ENCODE measurements at places on chromosomes 13 and 19.
A peak's percentile ranks its signal among the peaks of the same experiment; 100 is the strongest.

- DNase-seq: no peak
Measured at GRCh38 chr13:45487604-45488003, 22.9 kb downstream of the COG3 start.

DNA sequence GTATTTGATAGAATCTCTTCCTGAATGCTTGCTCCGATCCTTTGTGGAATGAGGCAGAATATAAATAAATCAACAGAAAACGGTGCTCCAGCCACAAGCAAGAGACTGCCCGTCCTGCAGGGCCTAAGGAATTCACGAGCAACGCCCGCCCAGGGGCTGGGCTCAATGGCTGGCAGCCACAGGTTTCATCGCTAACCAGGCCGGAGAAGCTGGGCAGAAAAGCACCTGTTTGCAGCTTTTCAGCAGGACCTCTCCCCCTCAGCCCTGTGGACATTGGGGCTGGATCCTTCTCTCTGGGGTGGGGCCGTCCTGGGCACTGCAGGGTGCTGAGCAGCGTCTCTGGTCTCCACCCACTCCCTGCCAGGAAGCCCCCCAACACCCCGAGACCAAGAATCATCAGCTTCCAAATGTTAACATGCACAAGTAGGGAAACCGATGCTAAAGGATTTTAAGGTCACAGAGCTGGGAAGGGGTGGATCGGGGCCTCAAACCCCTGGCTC, 102.5 kb downstream of the GADD45B start:
- no peak for DNase-seq

DNA sequence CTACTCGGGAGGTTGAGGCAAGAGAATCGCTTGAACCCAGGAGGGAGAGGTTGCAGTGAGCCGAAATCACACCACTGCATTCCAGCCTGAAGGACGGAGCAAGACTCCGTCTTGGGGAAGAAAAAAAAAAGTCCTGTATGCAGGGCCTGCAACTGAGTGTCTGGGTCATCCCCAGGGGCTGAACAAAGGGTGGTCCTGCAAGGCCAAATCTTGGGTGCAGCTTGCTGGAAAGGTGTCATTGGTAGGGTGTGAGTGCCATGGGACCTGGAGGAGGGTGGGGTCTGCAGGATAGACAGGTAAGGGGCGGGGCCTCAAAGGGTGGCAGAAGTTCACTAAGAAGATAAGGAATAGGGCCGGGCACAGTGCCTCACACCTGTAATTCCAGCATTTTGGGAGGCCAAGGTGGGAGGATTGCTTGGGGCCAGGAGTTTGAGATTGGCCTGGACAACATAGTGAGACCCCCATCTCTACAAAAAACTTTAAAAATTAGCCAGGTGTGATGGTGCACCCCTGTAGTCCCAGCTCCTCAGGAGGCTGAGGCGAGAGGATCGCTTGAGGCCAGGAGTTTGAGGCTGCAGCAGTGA, 31.5 kb downstream of the ZSWIM4 start:
- no peak for DNase-seq

DNA sequence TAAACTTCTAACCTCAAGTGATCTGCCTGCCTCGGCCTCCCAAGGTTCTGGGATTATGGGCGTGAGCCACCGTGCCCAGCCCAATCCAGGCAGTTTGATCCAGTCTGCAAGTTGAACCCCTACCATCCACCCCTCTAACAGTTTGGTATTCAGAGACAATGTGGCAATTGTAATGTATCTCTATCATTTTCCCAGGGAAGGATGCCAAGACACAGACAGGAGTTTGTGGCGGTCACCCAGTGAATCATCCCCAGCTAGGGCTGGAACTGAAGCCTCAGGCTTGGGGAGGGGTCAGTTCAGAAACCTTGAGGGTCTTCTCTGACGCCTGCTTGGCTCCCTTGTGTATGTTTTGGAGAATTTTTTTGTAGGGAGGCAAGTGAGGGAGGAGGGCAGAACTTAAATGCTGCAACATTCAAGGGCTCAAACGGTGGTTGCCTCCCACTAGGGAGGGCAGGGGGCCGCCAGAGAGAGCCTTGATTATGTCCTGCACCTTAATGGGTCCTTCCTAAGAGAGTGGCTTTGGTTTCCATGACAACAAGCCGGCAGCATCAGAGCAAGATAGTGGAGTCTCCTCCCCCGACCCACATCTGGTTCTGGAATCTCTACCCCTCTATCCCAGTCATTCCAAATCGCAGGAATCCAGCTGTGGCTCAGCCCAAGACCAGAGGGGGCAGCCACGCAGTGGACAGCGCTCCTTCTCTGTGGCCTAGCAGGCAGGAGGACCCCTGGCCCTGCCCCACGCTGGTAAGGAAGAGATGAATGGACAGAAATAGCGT, 14.9 kb upstream of the FEM1A start:
- DNase-seq: no peak

DNA sequence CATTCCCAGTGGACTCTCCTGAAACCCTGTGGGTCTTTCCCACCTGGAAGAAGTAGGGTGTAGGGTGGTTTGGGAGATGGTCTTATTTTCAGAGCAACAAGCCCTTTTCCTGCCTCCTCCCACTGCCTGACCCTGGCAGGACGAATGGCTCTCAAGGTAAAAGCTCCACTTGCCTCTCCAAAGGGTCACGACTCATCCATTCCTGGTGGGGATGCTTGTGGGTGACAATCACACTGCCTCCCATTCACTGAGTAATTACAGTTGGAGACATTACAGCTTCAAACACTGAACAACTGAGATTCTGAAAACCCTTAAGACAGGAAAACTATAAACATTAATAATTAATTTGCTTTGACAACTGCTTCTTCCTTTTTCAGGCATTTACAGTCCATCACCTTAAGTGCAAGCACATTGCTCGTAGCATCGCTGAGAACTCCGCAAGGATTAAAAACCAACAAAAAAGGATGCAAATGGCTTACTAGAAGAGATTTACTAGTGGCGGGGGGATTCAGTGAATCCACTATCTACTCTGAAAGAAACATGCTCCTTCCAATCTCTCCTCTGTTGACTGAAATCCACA, 199.6 kb upstream of the IRS2 start:
- DNase-seq: no peak

- no peak for DNase-seq
Measured at GRCh38 chr19:42407085-42407815, 17.2 kb upstream of the CNFN start.

DNA sequence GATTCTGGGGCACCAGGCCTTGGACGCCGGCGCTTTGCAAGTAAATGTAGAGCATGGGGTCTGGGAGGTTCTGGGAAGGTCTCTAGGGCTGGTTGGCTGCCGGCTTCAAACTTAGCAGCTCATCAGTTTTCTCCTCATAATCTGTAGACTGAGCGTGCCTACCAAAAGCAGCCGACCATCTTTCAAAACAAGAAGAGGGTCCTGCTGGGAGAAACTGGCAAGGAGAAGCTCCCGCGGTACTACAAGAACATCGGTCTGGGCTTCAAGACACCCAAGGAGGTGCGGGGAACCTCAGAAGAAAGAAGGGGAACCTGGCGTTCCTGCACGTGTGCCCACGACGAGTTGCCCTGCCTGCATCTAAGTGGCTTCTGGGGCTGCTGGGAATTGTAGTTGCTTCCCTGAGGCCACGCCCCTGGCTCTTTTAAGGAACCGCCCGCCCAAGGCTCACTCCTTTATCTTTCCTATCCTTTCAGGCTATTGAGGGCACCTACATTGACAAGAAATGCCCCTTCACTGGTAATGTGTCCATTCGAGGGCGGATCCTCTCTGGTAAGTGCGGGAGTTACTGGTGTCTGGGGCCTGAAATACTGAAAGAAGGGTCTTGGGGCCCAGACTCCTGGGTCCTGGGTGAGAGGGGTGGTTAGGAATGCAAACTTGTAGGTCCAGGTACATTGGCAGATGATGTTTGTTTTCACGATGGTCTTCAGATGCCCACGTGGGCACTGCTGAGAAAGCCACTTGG, 984 bp downstream of the RPS11 start:
- DNase-seq: peak; percentile 21

- DNase-seq: peak; percentile 88
Measured at GRCh38 chr19:49113762-49114629, at the start of gene LIN7B. Gene LIN7B, plus strand, starts transcription at chr19:49114370. Its CDS starts 35 bp downstream, at chr19:49114405.

GRCh38 chr13:24995225-24995804, 100.6 kb upstream of the PABPC3 start:
- peak; percentile 76 for DNase-seq

GRCh38 chr13:97338571-97338970, 95.4 kb upstream of the RAP2A start:
- DNase-seq: no peak

DNA sequence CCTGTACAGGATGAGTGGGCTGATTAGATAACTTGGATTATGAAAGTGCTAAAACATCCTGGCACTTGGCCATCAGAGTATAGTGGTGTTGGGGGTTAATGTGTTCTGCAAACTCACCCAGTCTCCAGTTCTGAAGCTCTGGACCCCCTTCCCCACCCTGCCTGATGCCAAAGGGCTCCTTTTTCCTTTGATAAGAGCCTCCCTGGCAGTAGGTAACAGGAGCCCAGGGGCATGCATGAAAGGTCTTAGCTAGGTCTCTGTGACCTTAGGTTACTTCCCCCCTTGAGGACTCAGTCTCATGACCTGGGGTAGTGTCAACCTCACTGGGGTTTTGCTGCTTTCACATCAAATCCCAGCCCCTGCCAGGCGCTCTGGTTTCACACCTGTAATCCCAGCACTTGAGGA, 2.5 kb downstream of the RPS28 start:
- no peak for DNase-seq

DNA sequence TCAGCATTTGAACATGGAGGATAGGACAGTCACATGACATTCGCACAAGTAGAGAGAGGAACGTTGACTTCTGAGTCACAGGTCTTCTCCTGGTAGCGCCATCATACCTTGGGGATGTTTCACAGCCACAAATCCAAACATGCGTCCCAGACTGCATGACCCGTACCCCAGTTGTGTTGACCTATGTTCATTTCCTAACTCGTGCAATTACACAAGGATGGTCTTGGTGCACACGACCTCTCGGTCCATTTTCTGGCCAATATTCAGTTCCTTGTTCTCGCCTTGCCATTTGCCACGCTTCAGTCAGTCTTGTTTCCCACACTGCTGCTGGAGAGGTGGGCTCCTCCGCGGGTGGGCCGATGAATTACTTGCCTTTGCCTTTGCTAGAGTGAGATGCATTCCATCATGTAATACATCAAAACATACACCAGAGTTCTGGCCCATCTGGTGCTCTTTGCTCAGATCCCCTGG, 87.3 kb downstream of the COL4A2 start:
- DNase-seq: no peak
